ELF-1 (cell line): ENCODE measurements at places on chromosomes 7 and 10.

DNA sequence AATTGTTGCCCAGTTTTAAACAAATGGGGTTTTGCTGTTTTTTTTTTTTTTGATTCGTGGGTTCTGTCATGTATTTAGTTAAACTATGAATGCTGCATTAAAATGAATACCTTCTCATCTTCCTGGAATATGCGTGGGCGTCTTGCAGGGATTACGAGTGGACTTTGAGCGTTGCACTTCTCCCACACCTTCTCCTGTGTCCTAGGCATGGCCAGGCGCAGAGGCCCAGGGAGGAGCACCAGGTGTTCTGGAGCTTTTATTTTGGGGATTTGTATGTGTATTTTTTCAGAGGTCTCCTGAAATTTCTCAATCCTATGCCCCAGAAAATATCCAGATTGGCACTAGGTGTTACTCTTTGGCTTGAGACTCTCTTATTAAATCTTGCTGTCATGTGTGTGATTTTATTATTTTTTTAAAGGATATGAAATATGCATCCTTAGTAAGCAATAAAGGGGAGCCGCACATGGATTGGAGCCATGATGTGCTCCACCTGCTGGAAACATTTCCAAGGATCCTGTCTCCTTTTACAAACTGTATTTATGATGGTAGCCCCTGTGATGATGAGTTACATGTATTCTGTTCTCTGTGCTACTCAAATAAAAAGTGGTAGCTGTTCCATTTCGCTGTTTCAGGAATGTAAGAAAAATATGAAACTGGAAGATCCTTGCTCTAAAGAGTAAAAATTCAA is 482.2 kb upstream of the KLF6 start:
- no peak for DNase-seq

DNA sequence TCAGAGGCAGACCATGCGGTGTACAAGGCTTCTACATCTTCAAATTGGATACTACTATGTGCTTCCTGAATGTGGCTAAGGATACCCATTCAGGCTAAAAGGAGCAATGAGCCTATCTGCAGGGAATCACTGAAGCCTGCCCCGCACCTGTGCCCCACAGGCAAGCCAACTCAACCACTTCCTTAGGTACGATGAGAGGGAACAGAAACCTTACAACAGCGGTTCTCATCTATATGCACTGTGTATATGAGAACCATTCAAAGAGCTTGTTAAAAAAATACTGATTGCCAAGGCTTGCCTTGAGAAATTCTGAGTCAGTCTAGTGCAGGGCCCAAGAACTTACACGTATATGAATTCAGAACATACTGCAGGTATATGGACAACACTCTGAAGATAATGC is 679.6 kb downstream of the PARD3 start:
- no peak for DNase-seq

DNA sequence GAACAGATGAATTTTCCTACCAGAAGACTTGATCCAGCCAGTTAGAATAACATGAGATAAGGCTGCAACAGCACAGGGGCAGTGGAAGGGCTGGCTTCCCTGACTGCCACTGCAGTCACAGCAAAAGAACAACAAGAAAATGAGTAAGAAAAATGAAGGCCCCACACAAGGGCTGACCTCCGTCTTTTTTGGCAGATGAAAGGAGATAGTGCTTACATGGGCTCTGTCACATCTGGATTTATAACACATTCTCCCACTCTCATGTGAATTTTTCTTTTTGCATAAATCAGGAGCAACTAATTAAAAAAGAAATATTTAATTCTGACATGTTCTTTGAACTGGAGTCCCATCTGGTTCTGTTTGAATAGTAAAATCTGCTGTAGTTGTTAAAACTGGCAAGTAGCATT is 99.6 kb downstream of the NRP1 start:
- no peak for DNase-seq

- no peak for DNase-seq
Measured at GRCh38 chr7:151046603-151047573, 1.4 kb upstream of the ASIC3 start.

GRCh38 chr7:55185941-55186609 is 167.3 kb downstream of the EGFR start:
- DNase-seq = peak; percentile 65
